Fibroblast of skin of abdomen (primary cell): ENCODE measurements at places on chromosomes 7 and 10.

GRCh38 chr10:90604636-90605035, 253.2 kb downstream of the HTR7 start:
- DNase-seq = peak; percentile 40

DNA sequence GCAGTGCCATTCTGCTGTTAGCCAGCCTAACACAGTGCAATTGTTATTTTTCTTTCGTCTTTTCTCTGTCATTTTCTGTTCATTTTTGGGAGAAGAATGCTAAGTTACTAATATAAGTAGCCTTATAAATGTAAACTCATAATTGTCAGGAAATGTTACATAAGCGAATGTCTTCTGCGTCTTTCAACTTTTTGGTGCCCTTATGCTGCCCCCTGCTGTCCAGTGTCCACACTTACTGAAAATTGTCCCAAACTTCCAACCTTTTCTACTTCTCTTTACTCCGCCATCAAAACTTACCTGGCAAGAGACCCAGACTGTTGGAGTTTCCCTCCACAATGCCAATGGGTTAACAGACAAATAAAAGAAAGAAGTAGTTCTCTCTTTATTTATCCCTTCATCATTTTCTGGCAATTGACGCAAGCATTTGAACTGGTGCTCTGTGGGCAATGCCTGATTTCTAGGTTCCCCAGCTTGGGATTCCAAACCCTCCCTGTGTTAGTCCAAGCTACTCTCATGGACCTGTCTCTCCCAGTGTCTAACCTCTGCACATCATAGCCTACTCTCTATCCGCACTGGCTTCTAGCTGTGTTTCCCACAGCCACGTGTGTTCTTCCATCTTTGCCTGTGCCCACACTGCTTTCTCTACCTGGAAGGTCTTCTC, 21.0 kb upstream of the EPC1 start:
- peak; percentile 60 for DNase-seq

DNA sequence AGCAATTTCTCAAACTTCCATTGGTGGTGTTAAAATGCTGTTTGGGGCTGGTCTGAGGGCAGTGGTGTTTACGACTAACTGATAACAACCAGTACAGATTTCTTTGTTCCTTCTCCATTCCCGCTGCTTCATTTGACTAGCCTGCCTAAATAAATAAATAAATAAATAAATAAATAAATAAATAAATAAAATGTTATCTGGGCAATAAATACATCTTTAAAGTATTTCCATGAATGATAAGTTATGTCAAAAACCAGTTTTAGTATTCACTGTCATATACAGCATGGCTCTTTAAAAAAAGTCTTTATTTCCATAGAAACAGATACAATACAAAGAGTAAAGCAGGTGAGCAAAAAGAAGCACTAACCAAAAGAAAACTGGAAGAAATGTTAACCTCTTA, 81.3 kb downstream of the ATE1 start:
- no peak for DNase-seq

- DNase-seq = peak; percentile 16
Observed at GRCh38 chr10:99689461-99689860, 30.2 kb downstream of the ENTPD7 start.

DNA sequence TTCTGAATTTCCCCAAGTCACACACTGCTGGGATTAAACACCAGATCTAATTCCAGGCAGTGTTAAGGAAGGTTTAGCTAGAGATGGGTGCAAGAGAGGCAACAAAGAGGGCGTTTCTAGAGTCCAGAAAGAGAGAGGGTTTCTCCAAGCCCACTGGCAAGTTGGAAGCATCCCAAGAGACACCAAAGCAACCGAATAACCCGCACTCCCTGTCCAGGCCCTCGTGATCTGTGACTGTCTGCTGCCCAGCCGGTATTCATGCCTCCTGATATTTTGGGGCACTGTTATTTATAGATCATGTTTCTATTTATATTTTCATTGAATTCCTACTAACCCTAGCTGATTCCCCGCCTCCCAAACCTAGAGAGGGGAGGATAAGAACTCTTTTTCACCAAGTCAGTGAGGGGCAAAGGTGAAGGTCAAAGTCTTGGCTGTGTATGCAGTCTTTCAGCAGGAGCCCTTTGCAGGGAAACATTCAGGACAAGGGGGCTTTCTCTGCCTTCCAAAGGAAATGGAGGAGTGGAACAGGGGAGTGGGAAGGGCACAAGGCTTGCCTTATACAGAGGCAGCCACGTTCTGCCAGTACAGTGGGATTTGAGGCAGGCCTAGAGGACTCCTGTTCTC, 103.6 kb downstream of the SH3PXD2A start:
- no peak for DNase-seq

DNA sequence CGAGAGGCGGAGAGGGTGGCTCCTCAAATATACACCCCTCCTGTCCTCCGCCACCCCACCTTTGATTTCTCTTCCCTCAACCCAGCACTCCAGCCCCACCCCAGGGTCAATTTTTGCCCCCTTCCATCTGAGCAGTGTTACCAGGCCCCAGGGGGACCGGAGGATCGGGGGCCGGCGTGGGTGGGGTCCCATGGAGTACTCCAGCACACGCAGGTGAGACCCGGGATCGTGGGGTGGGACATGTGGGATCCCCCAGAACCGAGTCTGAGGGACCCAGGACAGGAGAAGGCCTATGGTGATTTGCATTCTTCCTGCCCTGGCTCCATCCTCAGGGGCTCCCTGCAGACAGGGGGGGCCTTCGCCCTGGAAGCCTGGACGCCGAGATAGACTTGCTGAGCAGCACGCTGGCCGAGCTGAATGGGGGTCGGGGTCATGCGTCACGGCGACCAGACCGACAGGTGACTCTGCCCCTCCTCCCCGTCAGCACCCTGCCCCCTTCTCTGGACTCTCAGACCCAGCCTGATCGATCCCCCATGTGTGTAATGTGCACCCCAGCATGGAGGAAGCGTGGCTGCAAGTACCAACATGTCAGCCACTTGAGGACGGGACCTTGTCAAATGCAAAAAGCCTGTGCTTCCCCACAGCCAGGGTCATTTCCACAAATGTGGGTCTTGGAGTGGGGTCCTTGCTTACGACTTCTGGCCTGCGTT, 744 bp downstream of the TRIP6 start:
- no peak for DNase-seq

- peak; percentile 99 for DNase-seq
Observed at GRCh38 chr7:130356121-130356875, 11.7 kb downstream of the CPA5 start.
